GM23248 (cell line): ENCODE measurements at places on chromosomes 5 and 9. TPM values are rescaled to one million over a fixed set of nuclear protein-coding genes. Genes with fewer than 3 reads are reported as not detected.

GRCh38 chr9:21835121-21835520 is 32.7 kb downstream of the MTAP start:
- no peak overlapping the region for H3K4me3 ChIP-seq
- no peak overlapping the region for H3K27ac ChIP-seq
- peaks cover 24% of the 10 kb centered on the region for H3K36me3 ChIP-seq

DNA sequence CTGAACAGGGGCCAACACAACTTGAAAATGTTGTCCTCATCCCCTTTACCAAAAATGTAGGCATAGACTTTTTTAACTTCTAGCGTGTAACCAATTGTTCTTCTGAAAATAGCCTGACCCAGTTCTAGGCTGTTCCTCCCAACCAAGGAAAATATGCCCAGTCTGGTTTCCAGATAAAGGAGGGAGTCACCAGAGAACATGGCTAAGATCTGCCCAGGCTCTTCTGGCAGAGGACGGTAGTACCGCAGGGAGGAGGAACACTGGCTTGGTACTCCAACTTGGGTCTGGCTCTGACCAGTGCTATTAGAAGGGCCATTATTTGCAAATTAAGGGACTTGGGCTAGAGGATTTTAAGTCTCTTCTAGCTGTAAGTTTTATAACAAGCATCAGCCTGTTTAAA is 63.1 kb downstream of the GRAMD2B start:
- H3K36me3 ChIP-seq: peaks cover 97% of the 10 kb centered on the region
- peak; percentile 17 for DNase-seq
- H3K27me3 ChIP-seq: no peaks in the 10 kb centered on the region

GRCh38 chr9:94922098-94922607 is 195.7 kb downstream of the AOPEP start:
- H3K27ac ChIP-seq: peak overlapping the region; percentile 93
- peak overlapping the region; percentile 56 for H3K4me3 ChIP-seq
- DNase-seq: peak; percentile 95
- H3K27me3 ChIP-seq: no peaks in the 10 kb centered on the region

The ABLIM3 gene
- total RNA-seq: 5.6 and 7.9 TPM in 2 replicates

- H3K36me3 ChIP-seq: no peaks in the 10 kb centered on the region
- DNase-seq: no peak
- H3K27ac ChIP-seq: no peak overlapping the region
- no peak overlapping the region for H3K4me3 ChIP-seq
- H3K4me1 ChIP-seq: no peaks in the 10 kb centered on the region; the same call in 1 of the 2 replicates
- H3K27me3 ChIP-seq: peaks cover 86% of the 10 kb centered on the region
Observed at GRCh38 chr5:135034963-135035677, 1.1 kb upstream of the PITX1 start.

DNA sequence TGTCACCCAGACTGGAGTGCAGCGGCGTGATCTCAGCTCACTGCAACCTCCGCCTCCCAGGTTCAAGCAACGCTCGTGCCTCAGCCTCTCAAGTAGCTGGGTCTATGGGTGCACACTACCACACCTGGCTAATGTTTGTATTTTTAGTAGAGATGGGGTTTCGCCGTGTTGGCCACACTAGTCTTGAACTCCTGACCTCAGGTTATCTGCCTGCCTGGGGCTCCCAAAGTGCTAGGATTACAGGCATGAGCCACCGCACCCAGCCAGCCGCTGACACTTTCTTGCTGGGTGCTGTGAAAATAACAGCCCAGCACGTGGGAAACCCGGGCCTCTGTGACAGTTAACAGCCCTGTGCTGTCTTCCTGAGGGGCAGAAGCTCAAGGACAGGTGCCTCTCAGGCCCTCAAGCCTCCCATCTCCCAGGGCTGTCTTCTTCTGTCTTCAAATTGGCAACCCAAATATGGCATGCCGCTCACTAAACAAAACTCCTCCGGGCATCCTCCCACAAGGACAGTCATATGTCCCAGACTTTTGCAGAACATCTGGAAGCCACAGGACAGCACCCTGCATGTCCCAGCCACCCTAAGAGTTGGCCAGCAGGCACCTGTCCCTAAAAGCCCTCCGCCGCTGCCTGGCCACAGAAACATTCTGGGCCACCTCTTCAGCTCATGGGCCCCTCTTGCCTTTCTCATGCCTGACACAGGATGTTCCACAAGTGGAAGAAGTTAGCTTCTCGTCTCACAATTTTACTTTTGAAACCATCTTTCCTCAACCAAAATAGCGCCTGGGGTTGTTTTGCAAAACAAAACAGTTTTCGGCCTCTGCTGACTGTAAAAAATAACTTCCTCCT is 233.6 kb downstream of the SYK start:
- peaks cover 12% of the 10 kb centered on the region for H3K4me1 ChIP-seq
- H3K4me3 ChIP-seq: no peak overlapping the region
- no peaks in the 10 kb centered on the region for H3K36me3 ChIP-seq

The TPM2 gene
- 1,596 and 1,625 TPM in 2 replicates for total RNA-seq

The SLCO6A1 gene
- not detected in 2 replicates for total RNA-seq

The FGD3 gene
- not detected in 2 replicates for total RNA-seq

DNA sequence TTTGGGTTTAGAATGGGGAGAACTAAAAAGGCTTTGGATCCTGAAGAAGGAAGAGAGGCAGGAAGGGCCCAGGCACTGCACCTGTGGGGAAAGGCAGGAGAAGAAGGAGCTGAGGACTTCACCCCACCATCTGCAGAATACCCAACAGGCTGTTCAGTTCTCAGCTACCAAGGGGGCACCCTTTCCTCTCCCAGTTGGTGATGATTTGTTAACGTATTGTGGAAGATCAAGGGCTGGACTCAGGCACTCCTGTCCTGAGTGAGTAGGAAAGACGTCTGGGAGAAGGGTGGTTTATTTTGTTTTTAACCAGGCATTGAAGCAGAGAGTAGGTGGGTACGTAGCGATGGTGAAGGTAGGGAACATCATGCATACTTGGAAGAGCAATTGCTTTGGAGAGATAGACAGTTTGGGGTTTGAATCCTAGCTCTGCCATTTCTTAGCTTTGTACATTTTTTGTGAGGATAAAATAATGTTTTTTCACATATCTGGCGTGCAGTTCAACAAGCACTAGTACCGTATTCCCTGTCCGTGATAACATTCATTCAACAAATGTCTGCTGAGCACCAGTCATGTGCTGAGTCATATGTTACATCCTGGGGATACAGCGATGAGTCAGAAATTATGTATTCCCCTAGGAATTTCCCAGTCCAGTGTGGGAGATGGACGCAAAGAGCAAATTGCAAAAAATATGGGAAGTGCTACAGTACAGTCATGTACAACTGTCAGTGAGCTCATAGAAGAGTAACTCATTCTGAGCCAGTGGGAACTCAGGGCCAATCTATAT is 2.1 kb downstream of the MSANTD3 start:
- peaks cover 40% of the 10 kb centered on the region for H3K4me1 ChIP-seq
- peak overlapping the region; percentile 95 for H3K27ac ChIP-seq
- peak; percentile 98 for DNase-seq
- no peaks in the 10 kb centered on the region for H3K36me3 ChIP-seq
- H3K27me3 ChIP-seq: no peaks in the 10 kb centered on the region

DNA sequence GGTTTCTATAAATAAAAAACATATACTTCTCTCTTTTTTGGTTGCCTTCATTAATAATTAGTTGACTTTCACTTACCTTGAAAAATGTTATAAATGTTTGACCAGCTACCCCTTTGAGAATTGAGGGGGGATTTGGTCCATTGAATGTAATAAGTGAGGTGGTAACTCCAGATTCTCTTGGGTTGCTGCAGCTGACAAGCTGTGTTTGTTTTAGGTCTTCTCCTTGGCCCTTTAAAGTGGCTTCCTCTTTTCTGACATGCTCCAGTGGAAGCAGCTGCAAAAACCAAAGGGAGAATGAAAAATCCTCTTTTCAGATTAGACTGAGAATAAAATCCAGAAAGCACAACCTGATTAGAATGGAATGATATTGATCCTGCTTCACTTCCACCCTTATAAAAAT is 410.5 kb downstream of the TMEM38B start:
- no peak for DNase-seq
- no peaks in the 10 kb centered on the region for H3K27me3 ChIP-seq
- no peaks in the 10 kb centered on the region for H3K36me3 ChIP-seq
- H3K4me1 ChIP-seq: no peaks in the 10 kb centered on the region

- no peak for DNase-seq
- no peaks in the 10 kb centered on the region for H3K36me3 ChIP-seq
- H3K4me1 ChIP-seq: no peaks in the 10 kb centered on the region
Observed at GRCh38 chr9:134969156-134970045, 51.7 kb upstream of the FCN1 start.
